ENCODE measurements at places on chromosomes 11 and 22.

GRCh38 chr22:19505735-19506126 lies 18.5 kb downstream of the CLDN5 start:
- no peak for DNase-seq

- DNase-seq = no peak
Observed at GRCh38 chr11:127640561-127641451, 640.2 kb upstream of the KIRREL3 start.

- DNase-seq = peak; percentile 74
Observed at GRCh38 chr11:119369132-119369925, 12.2 kb downstream of the USP2 start.

DNA sequence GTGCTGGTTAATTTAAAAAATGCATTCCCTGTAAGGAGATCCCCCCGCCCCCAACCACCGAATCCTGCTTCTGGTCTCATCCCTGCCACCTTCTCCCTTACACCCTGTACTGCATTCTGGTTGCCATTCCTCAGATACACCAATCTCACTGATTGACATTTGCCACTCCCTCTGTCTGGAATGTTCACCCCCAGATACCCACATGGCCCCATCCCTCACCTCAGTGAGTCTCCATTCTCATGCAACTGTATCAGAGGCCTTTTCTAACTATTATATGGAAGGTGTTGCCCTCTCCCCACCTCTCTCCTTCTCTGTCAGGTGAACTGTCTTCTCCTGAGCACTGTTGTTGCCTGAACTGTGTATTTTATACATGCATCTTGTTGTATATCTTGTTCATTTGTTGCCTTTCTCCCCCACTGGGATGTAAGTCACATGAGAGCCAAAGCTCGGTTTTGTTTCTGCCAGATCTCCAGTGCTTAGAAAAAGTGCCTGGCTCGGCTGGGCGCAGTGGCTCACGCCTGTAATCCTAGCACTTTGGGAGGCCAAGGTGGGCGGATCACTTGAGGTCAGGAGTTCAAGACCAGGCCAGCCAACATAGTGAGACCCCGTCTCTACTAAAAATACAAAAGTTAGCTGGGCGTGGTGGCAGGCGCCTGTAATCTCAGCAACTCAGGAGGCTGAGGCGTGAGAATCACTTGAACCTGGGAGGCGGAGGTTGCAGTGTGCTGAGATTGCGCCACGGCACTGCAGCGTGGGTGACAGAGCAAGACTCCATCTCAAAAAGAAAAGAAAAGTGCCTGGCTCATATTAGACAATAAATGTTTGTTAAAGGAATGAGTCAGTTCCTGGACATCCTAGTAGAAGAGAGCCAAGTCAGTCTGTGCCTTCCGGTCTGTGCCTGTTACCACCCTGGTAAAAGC lies 61.0 kb downstream of the TNRC6B start:
- DNase-seq = peak; percentile 26

DNA sequence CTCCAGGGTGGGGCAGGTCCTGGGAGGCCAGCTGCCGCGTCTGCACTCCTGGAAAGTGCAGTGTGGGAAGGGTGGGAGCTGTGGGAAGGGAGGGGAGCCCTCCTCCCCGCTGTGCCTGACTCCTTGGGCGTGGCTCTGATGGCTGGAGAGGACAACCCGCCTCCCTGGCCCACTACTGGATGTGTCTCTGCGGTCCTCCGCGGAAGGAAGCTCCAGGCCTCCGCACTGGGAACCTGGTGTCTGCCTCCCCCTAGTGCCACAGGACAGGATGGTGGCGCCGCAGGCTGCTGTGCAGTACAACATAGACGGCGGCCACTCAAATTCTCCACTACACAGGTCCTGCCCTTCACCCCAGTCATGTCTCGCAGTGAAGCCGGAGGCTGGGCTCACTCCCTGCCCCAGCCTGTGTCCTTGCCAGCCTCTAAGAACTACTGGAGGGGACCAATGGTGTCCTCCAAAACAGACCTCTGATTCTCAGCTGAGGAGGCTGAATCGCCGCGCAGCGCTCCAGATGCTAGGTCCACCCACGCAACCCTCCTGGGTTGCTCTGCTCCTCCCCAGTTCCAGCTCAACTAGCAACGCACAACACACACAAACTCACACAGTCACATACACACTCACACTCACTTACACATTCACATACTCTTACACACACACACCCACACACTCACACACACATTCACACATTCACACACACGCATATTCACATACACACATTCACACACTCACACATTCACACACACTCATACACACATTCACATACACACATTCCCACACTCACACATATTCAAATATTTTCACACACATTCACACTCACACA lies 12.4 kb upstream of the DSCAML1 start:
- DNase-seq = peak; percentile 63

DNA sequence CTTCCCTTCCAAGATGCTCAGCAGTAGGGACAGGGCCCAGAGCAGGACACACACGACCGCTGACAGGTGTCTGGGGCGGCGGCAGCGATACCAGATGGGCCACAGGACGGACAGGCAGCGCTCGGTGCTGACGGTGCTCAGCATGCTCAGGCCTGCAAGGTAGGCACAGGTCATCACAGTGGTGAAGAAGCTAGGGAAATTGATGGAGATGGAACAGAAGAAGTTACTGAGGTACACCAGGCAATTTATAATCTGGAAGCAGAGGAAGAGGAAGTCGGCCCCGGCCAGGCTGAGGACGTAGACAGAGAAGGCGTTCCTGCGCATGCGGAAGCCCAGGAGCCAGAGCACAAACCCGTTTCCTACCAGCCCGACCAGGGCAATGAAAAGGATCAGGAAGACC lies 4.6 kb downstream of the MRGPRX2 start:
- DNase-seq = no peak

GRCh38 chr11:119056421-119056999 lies 495 bp downstream of the HYOU1 start:
- DNase-seq = peak; percentile 17

DNA sequence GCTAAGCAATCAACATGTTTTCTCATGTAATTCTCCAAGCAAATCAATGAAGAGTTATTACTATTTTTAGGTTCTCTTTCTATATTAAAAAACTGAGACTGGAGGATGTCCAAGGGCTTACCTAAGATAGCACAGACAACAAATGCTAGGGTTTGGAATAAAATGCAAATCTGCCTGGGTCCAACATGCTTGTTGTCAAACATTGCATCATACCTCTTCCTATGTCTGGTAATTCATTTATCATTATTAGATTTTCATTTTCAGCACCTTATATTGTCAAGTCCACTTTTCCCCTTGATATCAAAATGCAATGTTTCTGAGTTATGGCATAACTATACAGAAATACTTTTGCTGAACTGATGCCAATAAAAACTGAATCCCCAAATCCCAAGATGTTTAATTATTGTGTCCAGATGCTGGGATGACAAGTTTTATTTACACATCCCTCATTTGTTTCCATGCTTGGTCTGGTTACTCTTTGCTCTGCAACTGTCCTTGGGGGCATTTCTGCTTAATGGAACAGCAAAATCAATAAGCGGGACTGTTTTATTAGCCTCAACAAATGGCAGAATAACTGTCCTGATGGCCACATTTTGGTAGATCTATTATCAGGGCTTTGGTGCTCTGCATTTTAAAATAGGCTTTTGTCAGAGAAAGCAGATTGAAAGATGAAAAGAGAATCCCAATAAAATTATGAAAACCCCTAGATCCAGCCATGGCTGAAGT lies 86.0 kb downstream of the C11orf87 start:
- DNase-seq = no peak

DNA sequence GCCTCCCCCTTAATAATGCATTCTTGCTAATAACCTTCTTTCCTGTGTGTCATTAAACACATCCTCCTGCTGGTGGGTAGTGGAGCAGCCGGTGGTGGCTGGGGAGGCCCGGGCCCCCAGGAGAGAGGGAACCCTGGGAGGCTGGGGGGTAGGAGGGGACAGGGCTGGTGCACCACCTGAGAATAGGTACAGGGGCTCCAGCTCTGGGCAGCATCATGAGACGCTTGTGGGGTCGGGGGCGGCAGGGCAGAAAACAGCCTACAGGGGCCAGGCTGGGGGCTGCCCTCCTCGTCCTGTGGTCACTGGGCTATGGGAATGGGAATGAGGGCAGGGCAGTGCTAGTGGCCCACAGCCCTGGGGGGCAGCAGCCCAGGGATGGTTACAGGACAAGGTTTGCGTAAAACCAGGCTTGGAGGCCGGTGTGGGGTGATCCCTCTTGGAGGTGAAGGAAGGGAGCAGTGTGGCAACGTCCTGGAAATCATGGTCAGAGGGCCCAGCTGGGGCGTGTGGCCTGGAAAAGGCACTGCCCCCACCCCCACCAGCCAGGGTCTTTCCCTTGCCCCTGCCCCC lies 18.5 kb upstream of the CCDC188 start:
- DNase-seq = no peak

GRCh38 chr11:45290586-45290985 lies 4.4 kb upstream of the SYT13 start:
- no peak for DNase-seq

DNA sequence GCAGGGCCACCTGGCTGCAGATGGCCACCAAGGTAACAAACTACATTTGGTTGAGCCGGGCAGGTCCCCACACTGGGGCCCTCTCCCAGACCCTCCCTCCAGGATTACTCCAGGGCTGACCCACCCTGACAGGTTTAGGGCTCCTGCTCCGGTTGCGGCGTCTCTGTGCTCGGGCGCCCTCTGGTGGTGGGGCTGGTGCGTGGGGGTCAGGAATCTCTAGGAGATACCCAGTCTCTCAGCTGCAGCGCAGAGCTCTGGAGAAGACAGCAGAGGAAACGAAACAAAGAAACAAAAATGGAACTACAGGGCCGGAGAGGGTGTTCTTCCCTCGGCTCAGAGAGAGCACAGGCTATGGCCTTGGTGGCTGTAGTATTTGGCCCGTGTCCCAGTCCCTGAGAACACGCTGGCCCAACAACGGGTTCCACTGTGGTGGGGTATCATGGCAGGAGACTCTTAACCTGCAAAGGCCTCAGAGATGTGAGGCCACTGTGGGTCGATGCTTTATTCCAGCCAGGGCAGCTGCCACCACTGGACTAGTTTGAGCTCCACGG lies 2.4 kb downstream of the C11orf96 start:
- DNase-seq = peak; percentile 79

DNA sequence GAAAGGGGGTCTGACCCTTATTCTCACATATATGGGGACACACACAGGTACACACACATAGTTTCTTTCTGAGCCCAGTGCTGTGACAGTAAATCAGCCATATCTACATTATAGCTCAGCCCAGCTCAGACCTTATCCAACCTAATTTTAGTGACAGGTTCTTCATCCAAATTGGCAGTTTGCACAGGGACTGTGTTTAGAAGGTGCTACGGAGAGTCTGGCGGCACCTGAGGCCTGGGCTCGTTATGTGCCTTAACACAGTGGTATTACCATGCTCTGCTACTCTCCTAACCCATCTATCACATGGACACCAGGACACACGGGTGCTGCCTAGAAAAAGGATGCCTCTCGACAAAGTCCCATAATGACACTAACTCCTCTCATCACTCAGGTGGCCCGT lies 109.3 kb downstream of the GALNT18 start:
- DNase-seq = no peak

- no peak for DNase-seq
Observed at GRCh38 chr11:68044898-68045351, 6.1 kb downstream of the TCIRG1 start.

GRCh38 chr11:111347723-111348115 lies 31.4 kb downstream of the POU2AF1 start:
- no peak for DNase-seq

DNA sequence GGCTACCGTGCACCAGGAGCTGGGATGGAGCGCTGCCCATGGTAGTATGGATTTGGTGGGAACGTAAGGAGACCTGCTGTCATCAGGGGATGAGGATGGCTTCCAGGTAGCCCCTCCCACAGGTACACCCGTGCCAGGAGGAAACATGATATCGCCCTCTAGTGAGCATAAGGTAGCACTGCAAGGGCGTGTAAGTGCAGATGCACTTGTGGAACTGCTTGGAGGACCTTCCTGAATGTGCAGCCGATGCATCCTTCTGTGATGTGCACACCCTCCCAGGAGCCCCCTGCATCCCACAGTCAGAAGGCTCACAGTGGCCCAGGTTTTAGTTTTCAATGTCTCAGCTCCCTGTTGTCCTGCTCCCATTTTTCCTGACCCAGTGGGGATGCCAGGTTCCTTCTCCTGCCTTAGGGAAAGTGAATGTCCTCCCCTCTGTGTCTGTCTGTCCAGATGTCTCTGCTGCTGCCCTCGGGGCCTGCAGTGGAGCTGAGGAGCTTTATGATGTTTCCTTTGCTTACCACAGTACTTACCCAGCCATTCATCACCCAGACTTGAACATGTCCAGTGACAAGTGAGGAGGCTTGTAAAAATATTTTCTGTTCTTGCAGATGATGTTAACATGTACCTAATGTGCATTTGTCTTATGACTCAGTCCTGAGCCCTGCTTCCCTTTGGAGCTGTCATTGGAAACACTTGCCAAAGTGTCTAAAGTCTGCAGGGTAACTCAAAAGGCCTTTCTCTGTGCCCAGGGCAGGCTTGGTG lies 49.2 kb downstream of the DBX1 start:
- DNase-seq = peak; percentile 30

- DNase-seq = no peak
Observed at GRCh38 chr22:25370322-25370721, 150.9 kb downstream of the CRYBB2 start.

DNA sequence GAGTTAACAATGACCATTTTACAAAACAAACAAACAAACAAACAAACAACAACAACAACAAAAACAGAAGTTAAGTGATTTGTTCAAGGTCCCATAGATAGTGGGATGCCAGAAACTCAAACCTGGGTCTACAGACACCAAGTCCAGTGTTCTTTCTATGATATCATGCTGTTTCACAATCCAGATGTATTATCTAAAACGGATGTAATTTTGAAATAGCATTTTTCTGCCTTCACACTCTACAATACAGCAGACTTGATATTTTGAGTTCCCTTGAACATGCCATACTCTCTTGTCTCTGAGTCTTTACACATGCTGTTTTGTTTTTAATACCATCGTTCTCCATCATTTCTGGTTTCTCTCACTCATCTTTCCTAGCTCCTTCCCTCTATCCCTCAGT lies 104.5 kb downstream of the RELT start:
- DNase-seq = no peak

DNA sequence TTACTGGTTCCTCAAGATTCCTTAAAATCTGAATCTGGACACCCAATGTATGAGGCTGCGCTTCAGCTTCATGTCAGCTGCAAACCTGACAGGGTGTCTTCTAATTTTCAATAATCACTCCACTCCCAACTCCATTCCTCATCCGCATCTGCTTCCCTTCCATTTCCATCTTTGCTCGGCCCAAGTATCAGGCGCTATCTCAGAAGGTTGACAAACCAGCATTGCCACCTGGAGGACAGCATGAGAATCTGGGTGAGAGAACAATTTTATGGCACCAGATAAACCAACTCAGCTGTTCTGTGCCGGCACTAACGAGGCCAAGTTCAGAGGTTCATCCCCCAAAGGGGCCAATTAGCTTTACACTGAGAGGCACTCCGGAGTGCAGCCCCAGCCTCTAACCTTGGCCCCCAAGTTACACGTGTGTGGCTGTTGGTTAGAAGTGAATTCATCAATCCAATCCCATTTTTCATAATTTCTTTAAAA lies 79.1 kb upstream of the LMO2 start:
- peak; percentile 46 for DNase-seq

DNA sequence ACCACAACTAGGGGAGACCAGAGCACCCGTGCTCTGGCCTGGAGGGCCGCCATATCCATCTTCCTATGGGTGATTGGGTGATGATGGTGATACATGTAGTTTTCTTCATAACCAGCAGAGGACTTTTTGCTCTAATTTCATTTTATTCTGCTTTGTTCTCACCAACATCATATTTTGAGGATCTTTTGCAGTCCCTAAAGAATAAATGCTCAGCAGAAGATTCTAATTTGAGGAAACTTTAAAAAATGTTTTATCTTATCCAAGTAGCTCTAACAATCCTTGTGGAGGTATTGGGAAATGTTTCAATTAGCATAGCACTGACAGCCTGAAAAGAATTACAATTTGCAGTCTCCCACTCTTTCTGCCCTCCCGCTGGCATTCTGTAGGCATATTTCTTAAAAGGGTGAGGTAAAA lies 544.0 kb downstream of the NTM start:
- DNase-seq = no peak
